Heart left ventricle (tissue), 16 donors: ENCODE measurements at places on chromosomes 5 and 9. TPM values are rescaled to one million over a fixed set of nuclear protein-coding genes. Genes with fewer than 3 reads are reported as not detected.

GRCh38 chr9:97397220-97397619 is 14.7 kb upstream of the TDRD7 start:
- DNase-seq: no peak

DNA sequence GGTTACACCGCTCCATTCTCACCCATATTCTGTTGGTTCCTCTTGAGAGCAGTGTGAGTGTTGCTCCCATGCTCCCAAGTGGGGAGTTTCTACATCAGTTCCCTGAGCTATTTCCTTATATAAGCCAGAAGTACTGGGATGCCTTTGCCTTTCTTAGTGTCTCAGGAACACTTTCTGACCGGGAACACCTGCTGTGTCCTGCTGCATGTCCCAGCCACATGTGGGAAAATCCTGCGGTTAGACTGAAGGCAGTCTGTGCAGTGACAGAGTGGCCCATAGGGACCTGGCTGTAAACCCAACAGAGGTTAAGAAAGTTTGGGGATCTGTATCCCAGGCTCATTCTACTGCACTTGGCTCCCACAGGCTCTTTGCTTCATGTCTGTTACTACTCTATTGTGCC is 126.0 kb downstream of the EGFLAM start:
- no peak for DNase-seq

DNA sequence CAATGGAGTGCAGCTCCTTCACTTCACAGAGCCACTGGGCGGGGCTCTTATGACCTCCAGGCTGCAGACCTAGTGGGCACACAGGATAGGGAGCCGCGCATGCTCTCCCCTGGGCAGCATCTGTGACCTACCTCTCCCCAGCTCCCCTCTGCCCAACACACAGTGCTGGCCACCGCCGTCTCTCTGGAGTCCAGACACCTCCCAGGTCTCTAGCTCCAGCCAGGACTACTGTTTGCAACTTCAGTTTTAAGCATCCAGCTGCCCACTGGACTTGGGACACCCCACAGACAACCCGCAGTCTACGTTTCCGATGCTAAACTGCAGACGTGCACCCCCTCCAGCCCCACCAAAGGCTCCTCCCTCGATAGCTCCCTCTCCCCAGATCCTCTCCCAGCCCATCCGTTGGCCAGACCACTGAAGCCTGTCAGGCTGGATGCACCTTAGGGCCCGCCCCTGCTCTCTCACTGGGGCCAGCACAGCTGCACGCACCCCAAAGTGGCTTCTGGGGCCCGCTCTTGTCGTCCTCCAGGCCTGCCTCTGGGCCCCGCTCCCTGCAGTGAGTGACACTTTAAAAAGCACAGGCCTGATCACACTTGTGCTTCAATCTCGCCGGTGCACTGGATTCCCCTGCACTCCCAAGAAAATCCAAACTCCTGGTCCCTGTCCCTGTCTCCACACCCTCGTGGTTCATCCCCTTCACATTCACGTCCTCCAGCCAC is 11.3 kb downstream of the FLT4 start:
- no peak for DNase-seq

GRCh38 chr5:123035360-123035917 is 1.1 kb downstream of the PPIC start:
- peak; percentile 71 for DNase-seq

- DNase-seq: no peak
These were observed 134.4 kb upstream of the ABCA1 start for GRCh38 chr9:105062222-105062855.

- no peak for DNase-seq
These were observed 68.0 kb upstream of the IRX4 start for GRCh38 chr5:1950708-1951103.

- no peak for DNase-seq
These were observed 190.4 kb downstream of the DRD1 start for GRCh38 chr5:175253597-175253996.

DNA sequence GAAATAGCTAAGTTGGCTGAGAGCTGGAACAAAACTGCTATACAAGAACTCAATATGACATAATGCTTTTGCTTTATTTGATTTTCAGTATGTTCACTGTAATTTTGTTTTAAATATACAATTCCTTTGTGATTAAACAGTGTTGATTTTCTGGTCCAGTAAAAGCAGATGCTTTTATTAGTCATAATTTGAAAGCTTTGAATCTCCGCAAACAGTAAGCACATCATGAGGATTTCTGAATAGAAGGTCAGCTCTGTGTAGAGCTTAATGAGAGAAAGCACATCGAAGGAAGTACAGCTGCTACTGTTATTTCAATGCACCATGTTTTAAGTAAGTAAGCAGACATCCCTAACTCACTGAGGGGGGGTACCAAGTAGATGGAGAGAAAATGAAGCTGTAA is 701.3 kb upstream of the ACO1 start:
- no peak for DNase-seq

DNA sequence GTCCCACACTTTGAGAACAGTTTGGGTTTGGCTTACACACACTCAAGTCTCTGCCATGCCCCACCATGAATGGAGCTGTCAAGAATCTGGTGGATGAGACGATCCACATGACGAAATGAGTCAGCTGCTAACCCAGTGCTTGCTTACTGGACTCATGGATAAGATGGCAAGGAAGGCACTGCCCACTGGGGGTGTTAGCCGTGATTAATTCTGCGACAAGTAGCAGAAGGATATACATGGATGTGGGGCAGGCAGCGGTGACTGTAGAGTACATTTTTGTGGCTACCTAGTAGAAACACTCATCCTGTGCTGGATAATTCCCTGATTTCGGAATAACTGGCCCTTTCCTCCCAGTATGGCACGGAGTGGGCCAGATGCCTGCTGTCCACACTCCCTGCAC is 77.5 kb downstream of the SPATA31C2 start:
- no peak for DNase-seq

DNA sequence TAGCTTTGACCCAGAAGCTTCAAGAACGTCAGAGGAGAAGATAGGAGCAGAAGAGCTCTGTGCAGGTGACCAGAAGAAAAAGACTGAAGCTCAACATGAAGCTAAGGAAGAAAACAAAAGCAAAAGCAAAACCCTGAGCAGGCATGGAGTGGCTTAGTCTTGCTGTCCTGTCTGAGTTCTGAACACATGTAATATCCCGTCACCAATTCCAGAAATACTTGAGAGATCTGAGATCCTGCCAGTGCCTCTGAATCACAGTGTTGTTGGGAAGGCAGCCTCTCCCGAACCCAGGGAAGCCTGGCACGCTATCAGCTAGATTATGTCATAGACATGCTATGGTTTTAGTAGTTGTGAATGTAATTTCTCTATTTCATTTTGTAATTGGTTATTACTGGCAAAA is 235.7 kb downstream of the ICE1 start:
- peak; percentile 58 for DNase-seq

- DNase-seq: no peak
These were observed 200.3 kb downstream of the SNX18 start for GRCh38 chr5:54717870-54718269.

- DNase-seq: no peak
These were observed 33.7 kb downstream of the TTLL11 start for GRCh38 chr9:122059214-122059954.

GRCh38 chr5:176608937-176609723 is 826 bp downstream of the GPRIN1 start:
- no peak for DNase-seq

GRCh38 chr9:111400564-111400898 is 70.5 kb upstream of the OR2K2 start:
- DNase-seq: no peak

- DNase-seq: no peak
These were observed 220 bp downstream of the NOTCH1 start for GRCh38 chr9:136545692-136545964.

DNA sequence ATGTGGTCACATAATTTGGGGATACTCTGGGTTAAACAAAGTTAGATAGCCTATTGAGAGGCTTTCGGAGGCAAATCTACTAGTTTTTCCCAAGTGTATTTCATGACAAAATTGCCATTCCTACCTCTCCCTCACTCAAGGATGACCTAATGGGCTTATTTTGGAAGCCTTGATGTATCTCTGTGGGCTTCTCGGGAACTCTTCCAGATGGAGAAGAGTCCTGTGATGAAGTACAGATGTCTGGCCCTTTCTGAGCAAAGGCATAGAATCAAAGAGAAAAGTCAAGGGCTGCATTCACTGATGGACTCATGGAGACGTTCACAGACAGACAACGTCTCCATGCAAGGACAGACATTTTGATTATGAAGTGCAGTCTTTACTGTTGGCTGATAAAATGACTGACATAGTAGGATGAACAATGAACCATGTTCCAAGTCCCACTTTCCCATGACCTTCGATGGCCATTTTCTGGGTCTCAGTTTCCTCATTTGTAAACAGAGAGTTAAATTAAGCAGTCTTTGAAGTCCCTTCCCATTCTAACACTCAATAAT is 347.2 kb upstream of the CD180 start:
- no peak for DNase-seq

DNA sequence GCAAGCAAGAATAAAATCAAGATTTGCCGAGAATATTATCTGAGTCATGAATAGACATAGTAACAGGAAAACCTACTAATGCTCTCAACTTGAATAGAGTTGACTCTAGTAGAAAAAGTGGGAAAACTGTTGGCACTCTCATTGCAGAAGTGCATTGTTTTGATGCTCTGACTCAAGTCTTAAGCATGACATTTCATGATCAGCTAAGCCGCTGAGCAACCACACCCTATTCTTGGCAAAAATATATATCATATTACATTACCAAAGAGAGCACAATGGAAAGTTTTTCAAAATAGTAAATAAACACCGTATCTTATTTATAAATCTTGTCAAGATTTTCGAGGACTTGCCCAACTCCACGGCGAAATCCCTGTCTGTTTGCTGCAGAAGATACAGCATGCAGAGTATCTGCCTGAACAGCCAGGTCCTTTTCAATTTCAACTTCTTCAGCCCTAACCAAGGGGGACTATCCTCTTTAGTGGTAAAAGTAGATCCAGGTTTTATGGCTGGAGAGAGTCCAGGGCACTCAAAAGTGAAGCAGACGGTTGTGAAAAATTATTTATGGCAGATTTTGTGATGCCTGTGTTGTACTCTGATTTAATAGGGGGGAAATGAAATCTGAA is 13.9 kb upstream of the ADAMTSL1 start:
- DNase-seq: no peak

- no peak for DNase-seq
These were observed 967.2 kb downstream of the TLE4 start for GRCh38 chr9:80538976-80539375.

DNA sequence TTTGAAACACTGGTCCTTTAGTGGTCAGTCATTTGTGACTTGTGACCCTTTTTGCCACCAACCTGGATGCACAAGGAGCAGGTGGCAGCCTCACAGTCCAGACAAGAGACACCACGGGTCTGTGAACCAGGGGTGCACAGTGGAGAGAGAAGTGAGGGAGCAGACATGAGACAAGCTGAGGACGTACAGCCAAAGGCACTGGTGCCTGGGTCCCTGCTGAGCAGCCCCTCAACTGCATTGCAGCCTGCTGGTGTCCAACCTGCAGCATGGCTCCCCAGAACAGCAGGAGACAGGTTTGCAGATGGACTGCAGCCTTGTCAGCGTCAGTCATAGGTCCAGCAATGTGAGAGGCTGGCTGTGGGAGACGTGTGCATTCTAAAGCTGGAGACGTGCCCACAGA is 124.2 kb upstream of the FSTL4 start:
- no peak for DNase-seq

UGCG gene
- total RNA-seq: 52.0 TPM

FRMD3 gene
- 120 TPM for total RNA-seq

SPARC gene
- 418 TPM for total RNA-seq

GFI1B gene
- not detected for total RNA-seq

SPATA31A3 gene
- not detected for total RNA-seq

DEPDC1B gene
- total RNA-seq: 0.52 TPM
